ENCODE measurements at places on chromosomes 5 and 9. TPM values are rescaled to one million over a fixed set of nuclear protein-coding genes. Genes with fewer than 3 reads are reported as not detected.

DNA sequence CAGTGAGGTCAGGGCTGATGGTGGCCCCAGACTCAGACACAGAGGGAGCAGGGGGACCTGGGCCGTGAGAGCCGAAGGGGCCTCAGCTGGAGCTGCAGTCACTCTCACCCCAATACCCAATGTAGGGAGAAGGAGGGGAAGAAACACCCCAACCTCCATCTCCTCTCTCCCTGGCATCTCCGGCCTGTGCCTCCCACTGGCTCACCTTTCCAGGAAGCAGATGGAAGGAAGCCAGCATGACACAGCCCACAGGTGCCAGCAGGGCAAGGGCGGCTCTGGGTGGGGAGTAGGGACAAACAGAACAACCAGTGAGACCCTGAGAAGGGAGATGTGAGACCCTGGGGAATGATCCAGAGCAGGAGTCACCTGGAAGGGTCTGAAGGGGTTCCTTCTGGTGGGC lies 3.0 kb upstream of the CRB2 start:
- no peak for DNase-seq

GRCh38 chr9:13608451-13608850 lies 329.0 kb upstream of the MPDZ start:
- DNase-seq = no peak

Gene FCN2
- total RNA-seq = not detected

GRCh38 chr9:85431339-85432102 lies 310.2 kb downstream of the AGTPBP1 start:
- DNase-seq = no peak

DNA sequence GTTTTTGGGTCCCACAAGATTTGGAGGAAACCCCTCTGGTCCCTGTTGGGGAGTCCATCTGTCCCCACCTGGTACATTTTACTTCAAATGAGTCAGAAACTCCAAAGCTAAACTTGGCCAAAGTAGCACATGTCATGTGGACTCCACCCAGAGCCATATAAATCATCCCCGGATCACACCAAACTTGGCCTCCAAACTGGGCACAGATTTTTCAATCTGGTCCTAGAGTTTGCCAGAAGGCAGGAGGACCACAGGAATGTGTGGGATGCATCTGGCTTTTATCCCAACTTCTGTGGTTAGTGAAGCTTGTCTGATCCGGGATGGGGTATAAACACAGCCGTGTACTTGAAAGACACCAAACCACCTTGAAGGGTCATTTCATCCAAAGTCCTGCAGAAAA lies 66.3 kb downstream of the MAT2B start:
- no peak for DNase-seq

Gene VCAN
- total RNA-seq = not detected

Gene TCOF1
- 95.0 TPM for total RNA-seq

Gene BOD1
- total RNA-seq = 23.9 TPM

- DNase-seq = no peak
These were observed 91.6 kb downstream of the ZSWIM6 start for GRCh38 chr5:61423487-61424145.

All from activated CD4-positive, alpha-beta memory T cell treated with anti-CD3 and anti-CD28 coated beads for 36 hours (primary cell).